ENCODE measurements at places on chromosomes 6 and 20. TPM values are rescaled to one million over a fixed set of nuclear protein-coding genes. Genes with fewer than 3 reads are reported as not detected.

HCK gene
- 2.2 TPM for total RNA-seq

DNA sequence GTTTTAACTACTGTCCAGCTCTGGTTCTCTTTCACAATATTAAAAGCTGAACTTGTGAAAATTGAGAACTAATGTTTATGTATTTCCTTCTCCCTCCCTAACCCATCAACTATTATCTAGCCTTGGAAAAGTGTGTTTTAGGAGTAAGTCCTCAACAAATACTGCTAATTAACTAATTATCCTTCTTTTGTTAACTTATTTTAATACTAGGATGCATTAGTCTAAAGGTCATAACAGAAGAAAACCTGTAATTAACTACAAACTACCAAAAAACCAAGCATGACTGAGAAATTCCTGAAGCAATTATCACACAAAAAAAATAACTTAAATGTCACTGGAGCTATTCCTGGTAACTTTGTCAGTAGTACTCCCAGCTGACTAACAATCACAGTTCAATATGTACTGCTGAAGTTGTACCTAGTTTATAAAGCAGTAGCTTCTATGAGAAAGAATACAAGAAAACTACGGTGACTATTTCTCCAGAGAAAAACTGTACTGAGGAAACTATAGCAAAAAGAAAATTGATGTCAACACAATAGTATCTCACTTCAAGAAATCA lies 301.9 kb downstream of the LAMA2 start:
- DNase-seq, result no peak

- DNase-seq, result peak; percentile 43
These were observed 365.6 kb downstream of the FARS2 start for GRCh38 chr6:5626727-5627426.

COQ3 gene
- total RNA-seq, result 10.9 TPM

- no peak for DNase-seq
These were observed 233.4 kb upstream of the ID4 start for GRCh38 chr6:19603721-19604120.

RIPPLY2 gene
- total RNA-seq, result not detected

GHRH gene
- total RNA-seq, result not detected

DNA sequence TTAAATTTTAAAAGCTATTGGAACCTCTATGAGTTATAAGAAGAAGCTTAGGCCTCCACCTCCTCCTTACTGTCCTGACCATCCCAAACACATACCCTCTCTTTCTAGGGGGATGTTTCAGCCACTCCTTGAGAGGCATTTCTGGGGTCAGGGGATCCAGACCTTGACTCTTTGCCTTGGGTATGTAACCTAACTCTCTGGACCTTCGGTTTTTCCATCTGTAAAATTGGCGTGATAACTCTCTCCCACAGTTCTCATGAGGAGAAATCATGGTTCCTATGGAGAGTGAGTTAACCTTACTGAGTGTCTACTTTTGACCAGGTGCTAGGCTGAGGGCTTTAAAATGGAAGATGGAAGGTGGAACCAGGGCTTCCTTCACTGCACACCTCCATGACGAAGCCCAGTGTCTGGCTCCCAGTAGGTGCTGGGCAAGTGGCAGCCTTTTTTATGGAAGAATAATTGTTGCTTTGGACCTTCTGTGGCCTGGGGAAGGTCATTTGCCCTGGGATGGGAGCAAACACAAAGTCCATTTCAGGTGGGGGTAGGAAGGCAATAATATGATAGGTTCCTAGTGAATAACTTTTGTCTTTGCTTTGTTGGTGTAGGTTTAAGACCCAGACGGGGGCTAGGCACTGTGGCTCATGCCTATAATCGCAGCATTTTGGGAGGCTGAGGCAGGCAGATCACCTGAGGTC lies 18.4 kb downstream of the FOXP4 start:
- no peak for DNase-seq

GRCh38 chr6:138455746-138456400 lies 43.4 kb downstream of the NHSL1 start:
- DNase-seq, result peak; percentile 61

GRCh38 chr6:163335671-163336545 lies 78.6 kb upstream of the QKI start:
- no peak for DNase-seq

DNA sequence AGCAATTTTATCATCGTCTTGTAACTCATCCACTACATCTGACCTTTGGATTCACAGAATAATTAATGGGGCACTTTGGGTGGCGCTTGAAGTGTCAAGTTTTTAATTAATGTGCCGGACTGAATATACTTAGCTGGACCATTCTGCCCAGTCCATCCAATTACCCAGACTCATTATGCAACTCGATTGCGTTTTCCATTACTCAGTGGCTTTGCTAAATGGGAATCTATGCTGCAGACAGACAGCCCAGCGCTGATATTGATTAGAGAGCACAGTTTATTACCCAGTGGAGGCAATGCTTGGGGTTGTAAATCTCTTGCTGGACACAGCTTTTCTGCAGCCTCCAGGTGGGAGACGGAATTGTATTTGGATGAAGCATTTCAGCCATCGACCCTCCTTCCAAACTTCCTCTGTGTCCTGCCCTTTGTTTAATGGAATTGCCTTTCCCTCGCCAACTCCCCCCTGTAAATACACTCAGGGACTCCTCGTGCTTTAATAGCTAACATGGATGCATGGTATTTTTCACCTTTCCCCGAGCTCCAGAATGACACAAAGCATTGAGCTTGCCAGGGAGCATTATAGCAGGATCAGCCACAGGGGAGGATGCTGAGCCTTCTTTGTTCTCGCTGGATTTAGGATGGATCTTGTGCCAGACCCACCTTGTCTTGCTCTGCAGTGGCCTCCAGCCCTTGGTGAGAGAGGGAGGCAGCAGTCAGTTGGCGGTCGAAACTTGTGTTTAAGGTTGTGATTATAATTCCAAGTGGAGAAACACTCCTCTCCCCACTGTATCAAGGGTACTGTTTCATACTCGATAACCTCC lies 59.7 kb downstream of the EDN3 start:
- DNase-seq, result no peak

RAE1 gene
- total RNA-seq, result 58.2 TPM

- DNase-seq, result no peak
These were observed 156.3 kb downstream of the SOBP start for GRCh38 chr6:107646176-107646575.

DNA sequence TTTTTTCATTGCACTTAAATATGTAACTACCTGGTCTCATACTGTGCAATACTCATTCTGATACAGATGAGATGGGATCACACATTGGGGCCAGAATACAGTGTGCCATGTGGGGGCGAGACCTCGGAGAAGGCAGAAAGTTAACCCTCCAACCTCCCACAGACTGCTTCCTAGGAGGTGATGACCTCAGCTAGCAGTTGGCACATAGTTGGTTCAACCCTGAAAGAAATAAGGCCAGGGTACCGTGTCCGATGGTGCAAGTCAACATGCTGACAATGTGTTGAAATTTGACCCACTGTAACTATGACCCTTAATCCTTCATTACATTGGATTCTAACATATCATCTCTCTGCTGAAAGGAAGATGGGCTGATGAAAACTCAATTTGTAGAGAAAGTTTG lies 61.9 kb downstream of the GJA10 start:
- no peak for DNase-seq

SLC17A1 gene
- not detected for total RNA-seq

BPIFA1 gene
- not detected for total RNA-seq

- no peak for DNase-seq
These were observed 38.9 kb upstream of the STMND1 start for GRCh38 chr6:17062871-17063440.

- DNase-seq, result no peak
These were observed 4.7 kb upstream of the ADGRF5 start for GRCh38 chr6:46926481-46926880.

DNA sequence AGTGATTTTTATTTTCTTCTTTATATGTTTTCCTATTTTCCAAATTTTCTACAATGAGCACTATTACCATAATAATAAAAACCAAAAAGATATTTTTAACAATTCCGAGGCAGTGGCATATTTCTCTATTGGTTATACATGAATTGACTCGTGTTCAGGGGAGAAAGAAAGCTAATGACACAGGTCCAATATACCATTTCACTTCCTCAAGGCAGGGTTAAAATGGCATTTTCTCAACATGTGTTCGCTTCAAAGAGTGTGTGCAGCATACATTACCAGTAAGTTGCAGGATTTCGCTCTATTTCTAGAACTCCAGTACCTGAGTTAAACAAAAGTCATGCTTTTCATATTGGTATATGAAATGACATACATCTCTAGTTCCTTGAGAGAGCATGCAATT lies 35.1 kb upstream of the DTNBP1 start:
- no peak for DNase-seq

GRCh38 chr6:146864300-146864699 lies 265.5 kb downstream of the ADGB start:
- no peak for DNase-seq

DNA sequence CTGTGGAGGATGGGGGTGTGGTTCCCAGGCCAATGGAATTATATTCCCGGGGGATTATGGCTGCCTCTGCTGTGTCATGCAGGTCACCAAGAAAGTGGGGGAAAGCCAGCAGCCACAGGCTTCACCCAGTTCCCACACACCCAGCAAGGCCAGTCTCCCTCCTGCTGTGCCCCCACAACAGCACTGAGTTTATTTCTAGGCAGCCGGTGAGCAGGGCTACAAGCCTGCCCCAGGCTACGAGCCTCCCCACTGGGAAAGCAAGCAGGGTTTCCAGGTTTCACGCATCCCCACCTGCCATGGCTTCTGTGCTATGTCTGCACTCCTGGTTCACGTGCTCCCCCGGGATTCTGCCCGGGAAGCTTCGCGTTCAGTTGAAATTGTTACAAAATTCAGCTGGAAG lies 72.6 kb downstream of the ERMARD start:
- no peak for DNase-seq

DNA sequence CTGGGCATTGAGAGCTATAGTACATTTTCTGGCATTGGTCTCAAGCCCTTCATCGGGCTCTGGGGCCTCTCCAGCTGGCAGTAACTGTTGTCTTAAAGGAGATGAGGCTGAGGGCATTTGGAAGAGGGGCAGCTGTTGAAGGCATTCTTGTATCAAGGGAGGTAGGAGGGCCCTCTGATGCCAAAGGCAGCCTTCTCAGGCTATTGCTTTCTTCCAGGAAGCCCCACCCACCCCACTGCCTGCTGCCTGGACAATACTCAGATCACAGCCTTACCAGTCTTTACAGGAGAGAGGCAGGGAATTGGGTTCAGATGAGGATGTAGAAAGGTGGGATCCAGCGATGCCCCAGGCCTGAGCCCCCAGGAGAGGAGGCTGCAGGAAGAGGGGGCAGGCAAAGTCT lies 46.0 kb downstream of the CPXM1 start:
- DNase-seq, result no peak

- DNase-seq, result no peak
These were observed 37.8 kb downstream of the RAB44 start for GRCh38 chr6:36735110-36736071.

LY6G6F gene
- total RNA-seq, result not detected

BPIFB1 gene
- not detected for total RNA-seq

DNA sequence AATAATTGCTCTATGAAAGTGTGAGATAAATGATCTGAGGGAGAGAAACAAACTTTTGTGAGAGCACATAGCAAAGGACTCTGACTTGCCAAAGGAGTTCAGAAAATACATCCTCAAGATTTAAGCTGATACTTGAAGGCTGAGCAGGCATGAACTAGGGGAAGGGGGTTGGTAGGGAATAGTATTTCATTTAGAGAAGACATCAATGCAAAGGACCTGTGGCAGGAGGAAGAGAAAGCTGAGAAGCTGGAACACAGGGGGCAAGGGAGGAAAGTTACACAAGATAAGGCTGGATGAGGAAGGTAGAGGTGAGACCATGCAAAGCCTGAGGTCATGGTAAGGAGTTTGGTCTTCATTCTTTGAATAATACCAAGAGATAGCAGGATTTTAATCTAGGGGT lies 50.6 kb downstream of the NCOA6 start:
- no peak for DNase-seq

GRCh38 chr20:17992847-17993513 lies 24.2 kb downstream of the MGME1 start:
- no peak for DNase-seq

SH3BGRL2 gene
- total RNA-seq, result 0.09 TPM

All from OCI-LY7 (cell line).